ENCODE measurements at places on chromosomes 5 and 9. TPM values are rescaled to one million over a fixed set of nuclear protein-coding genes. Genes with fewer than 3 reads are reported as not detected.

- DNase-seq: no peak
Measured at GRCh38 chr9:76905791-76906646, at the start of gene PRUNE2. TSS of gene PRUNE2 (minus strand) at chr9:76906114. CDS start at chr9:76905963, 151 bp downstream.

- no peak for DNase-seq
Measured at GRCh38 chr9:83536332-83536731, 1.9 kb downstream of the FRMD3 start.

DNA sequence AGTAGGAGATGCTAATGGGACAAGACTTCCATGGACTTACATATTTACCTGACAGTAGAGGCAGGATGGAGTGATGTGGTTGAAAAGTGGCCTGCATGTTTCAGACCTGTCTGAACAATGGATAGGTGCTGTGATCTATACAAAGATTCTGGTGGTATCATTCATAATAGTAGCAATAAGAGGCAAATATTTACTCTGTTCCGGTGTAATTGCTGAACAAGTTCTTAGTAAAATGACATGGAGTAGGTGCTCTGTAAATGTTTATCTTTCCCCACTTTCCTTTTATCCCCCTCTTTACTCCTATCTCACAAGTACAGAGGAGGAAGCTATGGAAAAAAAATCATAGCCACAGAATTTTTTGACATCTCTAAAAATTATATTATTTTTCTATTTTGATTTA, 159.0 kb upstream of the SLC12A2 start:
- no peak for DNase-seq

Gene CDKN2B-AS1
- 0.30 TPM for total RNA-seq

- no peak for DNase-seq
Measured at GRCh38 chr9:115498303-115498702, 380.3 kb upstream of the TNC start.

- DNase-seq: no peak
Measured at GRCh38 chr5:161311965-161312364, 234.6 kb downstream of the GABRB2 start.

GRCh38 chr5:43232943-43233833, 41.2 kb downstream of the NIM1K start:
- DNase-seq: no peak

Gene MELK
- total RNA-seq: 0.42 TPM

DNA sequence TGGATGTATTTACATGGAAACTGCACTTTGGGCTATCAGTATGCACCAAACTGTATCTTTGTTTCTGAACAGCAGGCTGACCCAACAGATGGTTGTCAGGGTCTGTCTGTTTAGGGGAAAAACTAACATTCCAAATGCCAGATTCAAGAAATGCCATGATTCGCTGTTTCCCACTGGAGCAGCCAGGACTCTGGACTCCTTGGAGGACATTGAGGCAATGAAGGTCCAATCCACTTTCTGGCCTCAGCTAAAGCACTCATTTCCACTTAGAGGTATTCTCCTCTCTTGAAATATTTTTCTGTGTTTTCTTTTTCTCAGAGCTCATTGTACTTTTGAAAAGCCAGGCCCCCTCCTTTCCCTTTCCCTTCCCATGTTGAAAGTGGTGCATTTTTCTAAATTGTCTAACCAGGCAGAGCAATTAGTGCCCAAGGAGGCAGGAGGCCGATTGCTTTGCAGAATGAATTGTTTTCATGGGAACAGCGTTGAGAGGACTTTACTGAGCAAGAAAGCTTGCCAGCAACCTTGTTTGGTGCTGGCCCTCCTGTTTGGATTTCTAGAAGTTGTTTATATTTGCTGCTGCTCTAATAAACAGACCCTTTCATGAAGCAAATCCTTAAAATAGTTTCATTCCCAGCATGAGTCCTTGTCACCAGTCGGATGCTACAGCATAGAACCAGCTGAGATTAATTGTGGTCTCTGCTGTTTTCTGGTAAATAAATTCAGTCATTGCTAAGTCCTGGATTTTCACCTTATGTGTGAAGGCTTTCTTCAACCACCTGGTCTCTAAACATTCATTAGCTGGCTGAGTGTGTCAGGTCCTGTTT, 132.8 kb upstream of the TAF11L2 start:
- no peak for DNase-seq

- no peak for DNase-seq
Measured at GRCh38 chr9:4237748-4238511, 61.9 kb downstream of the GLIS3 start.

Gene PCDHGA5
- total RNA-seq: not detected

GRCh38 chr5:172425402-172425801, 28.9 kb downstream of the SH3PXD2B start:
- DNase-seq: no peak

DNA sequence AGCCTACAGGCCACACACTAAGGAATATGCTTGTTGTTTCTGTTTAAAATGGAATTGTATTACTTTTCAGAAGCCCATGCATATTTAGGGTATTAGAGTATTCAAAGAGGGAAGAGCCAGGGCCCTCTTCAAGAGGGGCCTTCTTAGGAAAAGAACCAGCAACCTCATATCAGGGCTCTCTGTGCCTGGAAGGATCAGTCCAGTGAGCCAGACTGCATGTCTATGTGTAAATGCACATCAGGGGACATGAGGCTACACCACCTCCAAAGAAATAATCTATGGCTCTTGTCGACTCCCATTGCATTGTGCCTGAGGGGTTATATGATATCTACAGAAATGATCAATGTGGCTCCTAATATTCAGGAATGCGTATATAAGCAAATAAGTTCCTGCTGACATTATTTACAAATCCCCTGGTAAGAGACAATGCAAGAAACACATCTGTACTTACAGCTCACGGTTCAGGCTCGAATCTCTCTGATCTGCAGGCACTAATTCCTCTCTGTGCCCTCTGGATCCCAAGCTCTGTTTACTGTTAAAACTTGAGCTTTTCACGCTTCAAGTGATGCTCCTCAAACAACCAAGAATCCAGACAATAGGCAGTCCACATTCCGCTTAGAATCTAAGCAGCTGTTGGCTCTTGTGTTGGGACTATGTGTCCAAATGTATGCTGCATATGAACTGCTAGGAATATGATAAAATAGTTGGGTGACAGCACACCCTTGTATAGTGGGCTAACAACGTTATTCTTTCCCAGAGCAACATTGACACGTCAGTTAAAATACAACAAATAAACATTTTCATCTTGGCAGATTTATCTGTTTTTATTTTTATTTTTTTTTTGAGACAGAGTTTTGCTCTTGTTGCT, 150.2 kb upstream of the KLF9 start:
- no peak for DNase-seq

Gene SLC36A3
- total RNA-seq: not detected

GRCh38 chr9:69801989-69802388, 18.6 kb upstream of the CFAP95 start:
- DNase-seq: no peak

- no peak for DNase-seq
Measured at GRCh38 chr5:161034451-161034850, 182.4 kb upstream of the ATP10B start.

Gene LEAP2
- total RNA-seq: 0.30 TPM

DNA sequence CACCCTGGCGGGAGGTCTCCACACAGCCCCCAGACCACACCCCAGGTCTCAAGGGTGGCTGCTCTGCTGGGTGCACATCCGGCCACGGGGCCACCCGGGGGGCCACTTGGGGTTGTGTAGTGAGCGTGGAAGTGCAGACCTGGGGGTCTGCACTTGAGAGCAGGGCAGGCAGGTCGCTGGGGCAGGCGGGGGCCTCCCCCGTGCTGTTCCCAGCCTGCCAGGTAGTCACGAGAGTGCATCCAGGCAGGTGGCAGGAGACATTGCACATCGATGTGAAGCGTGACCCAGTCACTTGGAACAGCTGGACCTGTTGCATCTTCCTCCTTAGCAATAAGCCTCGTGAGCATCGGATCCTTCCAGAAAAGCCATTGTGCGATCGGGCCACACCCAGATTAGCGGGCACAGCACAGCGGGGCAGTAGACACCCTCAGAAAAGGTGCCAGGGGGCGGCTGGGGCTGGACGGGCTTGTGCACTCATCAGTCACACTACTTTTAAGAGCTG, 4.8 kb upstream of the ENTPD8 start:
- no peak for DNase-seq

Gene CBY3
- 0.36 TPM for total RNA-seq

Gene OBP2B
- not detected for total RNA-seq

- no peak for DNase-seq
Measured at GRCh38 chr5:125750861-125751186, 672.4 kb upstream of the GRAMD2B start.

Gene ENDOG
- total RNA-seq: 3.7 TPM

DNA sequence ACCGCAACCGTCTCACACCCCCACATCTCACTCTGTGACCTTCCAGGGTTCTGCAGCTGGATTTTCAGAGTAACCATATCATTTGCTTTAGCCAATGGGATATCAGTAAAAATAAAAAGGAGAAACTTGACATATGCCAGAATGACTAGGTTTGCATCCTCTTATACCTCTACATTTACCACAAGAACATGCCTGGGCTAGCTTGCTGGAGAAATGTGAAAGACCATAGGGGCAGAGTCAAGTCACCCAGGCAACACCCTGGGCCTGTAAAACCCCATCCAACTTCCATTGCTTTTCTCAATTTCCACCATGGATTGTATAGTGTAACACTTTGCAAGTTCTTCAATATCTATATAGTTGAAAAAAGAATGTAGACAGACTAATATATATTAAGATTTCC, 731.1 kb downstream of the PTPRD start:
- no peak for DNase-seq

Gene FGD3
- 91.0 TPM for total RNA-seq

Gene STK32A
- total RNA-seq: not detected

DNA sequence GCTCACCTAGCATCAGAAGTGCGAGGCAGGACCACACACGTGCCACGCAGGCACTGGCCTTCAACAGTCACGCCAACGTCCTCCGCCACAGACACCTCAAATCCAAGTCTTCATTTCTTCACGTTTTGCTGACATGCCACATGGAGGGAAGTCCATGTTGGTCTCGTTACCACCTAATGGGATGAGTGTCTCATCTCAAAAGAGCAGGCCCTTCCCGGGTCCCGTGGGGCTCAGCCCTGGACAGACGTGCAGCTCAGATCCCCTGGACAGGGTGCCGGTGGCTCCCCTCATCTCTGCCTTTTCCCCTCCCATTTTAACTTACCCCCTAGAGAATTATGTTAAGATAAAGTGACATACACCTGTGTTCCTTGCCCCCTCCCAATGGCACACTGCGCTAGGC, 76.8 kb downstream of the MRPL36 start:
- no peak for DNase-seq

Gene PPIC
- not detected for total RNA-seq

Gene NADK2
- total RNA-seq: 12.5 TPM

GRCh38 chr5:56094579-56095361, 100.0 kb upstream of the IL6ST start:
- no peak for DNase-seq

GRCh38 chr5:102762095-102762534, 7.0 kb downstream of the PAM start:
- no peak for DNase-seq

Gene ADAMTS2
- total RNA-seq: not detected

- no peak for DNase-seq
Measured at GRCh38 chr5:135034963-135035677, 1.1 kb upstream of the PITX1 start.

GRCh38 chr5:81631124-81631523, 119.8 kb downstream of the SSBP2 start:
- peak; percentile 1 for DNase-seq

DNA sequence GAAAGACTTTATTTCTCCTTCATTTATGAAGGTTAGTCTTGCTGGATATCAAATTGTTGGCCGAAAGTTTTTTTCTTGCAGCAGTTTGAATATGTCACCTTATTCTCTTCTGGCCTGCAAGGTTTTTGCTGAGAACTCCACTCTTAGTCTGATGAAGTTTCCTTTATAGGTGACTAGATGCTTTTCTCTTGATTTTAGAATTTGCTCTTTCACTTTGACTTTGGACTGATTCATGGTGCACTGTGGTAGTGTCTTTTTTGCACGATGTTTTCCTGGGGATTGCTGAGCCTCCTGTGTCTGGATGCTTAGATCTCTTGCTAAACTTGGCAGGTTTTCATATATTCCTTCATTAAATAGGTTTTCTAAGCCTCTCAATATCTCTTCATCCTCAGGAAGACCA, 12.4 kb downstream of the AHRR start:
- no peak for DNase-seq

DNA sequence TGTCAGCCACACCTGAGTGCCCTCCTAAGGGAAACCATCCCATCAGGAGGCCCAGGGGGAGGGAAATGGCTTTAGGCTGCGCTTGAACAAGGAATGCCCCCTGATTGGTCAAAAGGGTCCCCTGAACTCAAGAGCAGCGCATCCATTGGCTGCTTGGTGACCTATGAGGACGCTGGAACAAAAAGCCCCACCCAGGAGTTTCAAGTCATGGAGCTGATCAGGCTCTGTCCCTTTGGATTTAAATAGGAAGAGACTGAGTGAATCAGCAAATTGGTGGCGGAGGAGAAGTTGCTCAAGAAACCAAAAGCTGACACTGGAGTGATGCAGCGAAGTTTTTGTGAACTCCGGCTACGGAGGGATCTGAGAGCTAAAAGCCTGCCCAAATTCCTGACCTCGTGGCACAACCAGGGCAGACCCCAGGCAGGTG, 66.7 kb downstream of the SMIM23 start:
- no peak for DNase-seq

DNA sequence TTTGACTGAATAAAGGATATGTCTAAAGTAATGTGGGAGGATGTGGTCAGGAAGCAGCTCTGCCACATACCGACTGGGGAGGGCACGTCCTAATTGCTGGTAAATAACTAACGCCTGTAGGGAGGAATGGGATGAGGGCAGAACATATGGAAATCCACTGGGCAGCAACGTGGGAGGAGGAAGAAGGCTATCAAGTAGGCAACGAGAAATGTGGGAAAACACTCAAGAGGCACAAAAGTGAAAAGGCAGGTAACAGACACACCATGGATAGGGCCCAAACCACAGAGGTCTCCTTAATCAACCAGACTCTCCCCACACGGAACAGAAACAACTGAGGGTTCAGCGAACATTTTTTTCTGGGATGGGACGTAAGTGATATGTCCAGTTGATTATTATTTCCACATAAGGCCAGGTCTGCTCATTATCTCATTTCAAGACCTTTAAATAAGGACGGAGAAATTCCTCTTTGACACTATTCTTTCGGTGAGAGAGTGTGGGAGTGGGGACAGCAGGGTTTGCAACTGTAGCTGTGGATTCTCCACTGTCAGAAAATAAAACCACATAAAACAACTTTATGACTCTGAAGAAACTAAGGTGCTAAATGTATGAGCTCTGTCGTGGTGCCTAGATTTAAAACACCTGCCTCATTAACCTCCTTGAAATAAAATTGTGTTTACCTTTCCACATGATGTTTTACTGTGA, 17.0 kb downstream of the IARS1 start:
- no peak for DNase-seq

GRCh38 chr9:85115473-85115872, 445.9 kb downstream of the NTRK2 start:
- no peak for DNase-seq
